ENCODE measurements at places on chromosomes 7 and 10.

- DNase-seq, result no peak
Measured at GRCh38 chr7:98855610-98856422, 14.0 kb downstream of the TMEM130 start.

- no peak for DNase-seq
Measured at GRCh38 chr7:69961436-69961835, 363.2 kb downstream of the AUTS2 start.

DNA sequence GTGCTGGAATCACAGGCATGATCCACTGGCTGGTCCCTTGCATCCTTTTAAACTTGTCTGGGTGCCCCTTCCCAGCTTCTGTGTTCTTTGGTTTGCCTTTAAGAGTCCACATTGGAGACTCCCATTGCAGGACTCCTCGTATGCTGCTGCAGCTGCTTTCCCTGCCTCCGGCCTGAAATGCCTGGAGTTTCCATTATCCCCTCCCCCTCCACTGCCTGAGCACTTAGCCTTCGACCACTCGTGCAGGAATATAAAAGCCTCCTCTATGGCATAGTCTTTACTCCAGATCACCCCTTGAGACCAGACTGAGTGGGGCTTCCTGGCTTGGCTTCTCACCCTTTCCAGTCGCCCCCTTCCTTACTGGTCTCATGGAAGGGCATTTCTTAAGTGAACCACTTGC, 80.2 kb downstream of the RHOBTB1 start:
- no peak for DNase-seq

- DNase-seq, result no peak
Measured at GRCh38 chr7:123580406-123581161, 21.0 kb upstream of the ASB15 start.

DNA sequence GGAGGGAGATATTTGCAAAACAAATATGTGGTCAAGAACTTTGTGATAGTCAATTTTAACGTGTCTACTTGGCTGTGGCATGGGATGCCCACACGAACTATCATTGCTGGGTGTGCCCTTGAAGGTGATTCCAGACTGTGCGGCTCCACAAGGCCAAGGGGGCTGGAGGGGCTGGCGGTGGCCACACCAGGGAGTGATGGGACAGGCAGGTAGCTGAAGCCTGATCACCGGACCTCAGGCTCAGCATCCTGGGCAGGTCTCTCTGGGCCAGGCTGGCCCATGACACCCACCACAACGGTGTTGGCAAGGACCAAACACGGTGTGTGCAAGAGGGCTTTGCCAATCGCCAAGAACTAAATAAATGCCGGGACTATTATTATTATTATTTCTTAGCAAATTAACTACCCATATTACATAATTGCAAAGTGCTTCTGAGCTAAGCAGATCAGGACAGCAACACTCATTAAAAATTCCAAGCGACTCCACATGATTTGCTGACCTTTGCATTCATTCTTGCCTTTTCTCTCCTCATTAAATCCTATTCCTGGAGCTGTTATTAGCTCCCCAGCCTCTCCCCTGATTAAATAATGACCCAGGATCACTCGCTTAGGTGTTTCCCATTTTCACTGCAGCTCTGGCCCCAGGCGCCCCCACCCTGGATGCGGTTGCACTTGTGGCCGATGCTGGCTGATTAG, 35.4 kb upstream of the PPP2R2D start:
- DNase-seq, result no peak

GRCh38 chr10:99770408-99771045, 11.9 kb upstream of the ABCC2 start:
- no peak for DNase-seq

DNA sequence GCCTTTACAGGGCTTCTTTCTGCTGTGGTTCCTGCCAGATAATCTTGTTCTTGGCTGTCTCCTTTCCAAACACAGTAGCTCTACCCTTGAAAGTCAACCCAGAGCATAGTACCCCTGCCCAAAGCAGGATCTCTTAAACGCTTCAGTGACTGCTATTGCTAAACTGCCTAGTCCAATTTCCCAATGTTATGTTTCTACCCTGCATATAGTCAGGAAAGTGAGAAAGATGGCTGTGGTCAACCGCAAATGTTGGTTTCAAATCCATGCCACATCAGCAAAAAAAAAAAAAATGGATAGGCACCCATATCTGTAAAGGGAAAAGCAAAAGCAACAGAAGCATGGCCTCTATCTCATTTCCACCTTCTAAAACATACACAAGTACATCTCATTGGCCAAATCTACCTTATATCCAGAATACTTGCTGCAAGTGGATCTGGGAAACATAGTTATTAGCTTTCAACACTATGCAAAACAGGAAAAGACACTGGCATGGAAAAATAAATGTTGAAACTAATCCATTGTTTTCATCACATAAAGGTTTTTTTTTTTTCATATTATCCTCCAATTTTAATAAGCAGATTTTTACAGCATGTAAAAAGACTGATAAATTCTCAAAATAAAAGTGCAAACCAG, 59.8 kb downstream of the DNAJC1 start:
- DNase-seq, result no peak

DNA sequence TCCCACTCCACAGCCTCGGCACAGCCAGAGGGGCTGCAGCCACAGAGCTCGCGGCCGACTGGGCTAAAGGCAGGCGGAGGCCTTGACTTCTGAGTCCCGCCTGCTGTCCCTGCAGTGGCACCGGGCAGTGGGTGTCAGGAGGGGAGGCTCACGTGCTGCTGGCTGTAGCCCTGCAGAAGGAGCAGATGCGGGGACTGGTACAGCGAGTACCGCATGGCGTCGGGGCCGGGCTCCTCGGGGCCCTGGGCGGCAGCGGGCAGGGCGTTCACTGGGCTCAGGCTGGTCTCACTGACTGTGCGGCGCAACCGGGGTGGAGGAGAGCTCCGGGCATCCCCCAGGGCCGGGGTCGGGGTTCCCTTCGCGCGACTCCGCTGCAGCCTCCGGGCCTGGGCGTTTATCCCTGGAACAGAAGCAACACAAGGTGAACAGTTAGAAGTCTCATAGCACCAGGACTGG, 25.6 kb downstream of the PAPOLB start:
- DNase-seq, result no peak

GRCh38 chr7:67878808-67879207, 882.2 kb downstream of the TYW1 start:
- no peak for DNase-seq

DNA sequence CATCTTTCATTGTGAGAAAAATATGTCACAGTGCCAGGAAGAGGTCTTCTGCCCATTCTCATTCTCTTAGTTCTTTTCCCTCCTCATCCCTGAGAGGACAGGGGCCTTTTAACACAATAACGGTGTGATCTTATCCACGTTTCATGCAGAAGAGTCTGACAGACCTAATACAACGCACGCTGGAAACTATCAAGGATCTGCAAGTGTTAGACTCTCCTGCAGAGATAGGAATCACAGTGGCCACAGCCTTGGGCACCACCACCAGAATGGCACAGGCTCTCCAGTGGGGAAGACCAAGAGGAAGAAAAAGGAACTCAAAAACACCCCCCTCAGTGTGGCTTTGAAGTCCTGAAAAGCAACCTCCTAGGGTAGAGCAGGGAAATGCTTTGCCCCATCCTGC, 72.6 kb upstream of the LAMB4 start:
- no peak for DNase-seq

GRCh38 chr10:34047389-34047788, 712.9 kb upstream of the NRP1 start:
- no peak for DNase-seq

DNA sequence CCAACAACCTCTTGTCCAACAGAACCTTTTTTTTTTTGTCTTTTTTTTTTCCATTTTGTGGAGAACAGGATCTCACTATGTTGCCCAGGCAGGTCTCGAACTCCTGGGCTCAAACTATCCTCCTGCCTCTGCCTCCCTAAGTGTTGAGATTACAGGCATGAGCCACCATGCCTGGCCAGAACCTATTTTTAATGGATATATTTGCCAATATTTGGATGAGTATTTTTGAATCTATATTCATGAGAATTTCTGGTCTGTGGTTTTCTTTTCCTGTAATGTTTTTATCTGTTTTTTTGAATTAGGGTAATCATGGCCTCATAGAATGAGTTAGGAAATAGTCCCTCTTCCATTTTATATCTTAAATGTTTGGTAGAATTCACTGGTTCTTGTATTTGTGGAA, 70.4 kb upstream of the RET start:
- no peak for DNase-seq

DNA sequence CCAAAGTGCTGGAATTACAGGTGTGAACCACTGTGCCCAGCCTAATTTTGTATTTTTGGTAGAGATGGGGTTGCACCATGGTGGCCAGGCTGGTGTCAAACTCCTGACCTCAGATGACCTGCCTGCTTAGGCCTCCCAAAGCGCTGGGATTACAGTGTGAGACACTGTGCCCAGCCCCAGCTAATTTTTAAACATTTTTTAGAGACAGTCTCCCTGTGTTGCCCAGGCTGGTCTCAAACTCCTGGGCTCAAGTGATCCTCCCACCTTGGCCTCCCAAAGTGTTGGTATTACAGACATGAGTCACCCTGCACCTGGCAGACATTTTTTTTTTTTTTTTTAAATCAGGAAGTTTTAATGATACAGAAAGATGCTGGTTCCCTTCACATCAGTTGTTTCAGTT, 15.5 kb downstream of the DENND10 start:
- no peak for DNase-seq

- DNase-seq, result no peak
Measured at GRCh38 chr7:20954711-20955619, 168.3 kb upstream of the SP8 start.

DNA sequence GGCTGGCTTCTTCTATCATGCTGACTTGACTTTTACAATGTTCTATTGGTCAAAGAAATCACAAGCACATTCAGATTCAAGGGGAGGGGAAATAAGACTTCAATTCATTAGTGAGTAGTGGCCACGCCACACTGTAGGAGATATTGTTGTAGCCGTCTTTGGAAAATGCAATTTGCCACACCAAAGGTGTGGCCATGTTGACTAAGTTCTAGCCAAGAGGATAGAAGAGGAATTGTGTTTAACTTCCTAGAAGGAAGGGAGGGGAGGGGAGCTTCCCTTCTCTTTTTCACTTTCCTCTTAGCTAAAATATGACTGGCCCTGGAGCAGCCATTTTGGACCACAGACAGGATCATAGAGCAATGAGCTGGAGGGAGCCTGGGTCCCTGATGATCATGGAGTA, 3.4 kb upstream of the PRKAR2B start:
- DNase-seq, result no peak

GRCh38 chr7:94912085-94912484, 4.7 kb downstream of the PPP1R9A start:
- no peak for DNase-seq

GRCh38 chr10:98921316-98921715, 314.3 kb downstream of the HPSE2 start:
- no peak for DNase-seq

Data from substantia nigra (tissue), 51 donors.